ENCODE measurements at places on chromosomes 2 and 18.

DNA sequence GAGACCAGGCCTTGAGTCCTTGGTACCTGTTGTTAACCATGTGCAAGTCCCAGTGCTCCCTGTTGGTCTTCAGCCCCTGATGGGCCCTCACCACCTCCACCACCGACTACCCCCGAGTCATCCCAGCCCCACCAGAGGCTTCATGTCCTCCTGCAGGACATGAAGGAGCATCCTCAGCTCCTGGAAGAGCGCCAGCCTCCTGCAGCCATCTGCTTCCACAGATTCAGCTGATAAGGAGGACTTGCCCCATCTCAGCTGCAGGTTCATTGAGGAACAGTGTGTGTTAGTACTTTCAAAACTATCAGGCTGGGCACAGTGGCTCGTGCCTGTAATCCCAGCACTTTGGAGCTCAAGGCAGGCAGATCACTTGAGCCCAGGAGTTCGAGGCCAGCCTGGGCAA is 151.9 kb downstream of the ATP9B start:
- DNase-seq = no peak

DNA sequence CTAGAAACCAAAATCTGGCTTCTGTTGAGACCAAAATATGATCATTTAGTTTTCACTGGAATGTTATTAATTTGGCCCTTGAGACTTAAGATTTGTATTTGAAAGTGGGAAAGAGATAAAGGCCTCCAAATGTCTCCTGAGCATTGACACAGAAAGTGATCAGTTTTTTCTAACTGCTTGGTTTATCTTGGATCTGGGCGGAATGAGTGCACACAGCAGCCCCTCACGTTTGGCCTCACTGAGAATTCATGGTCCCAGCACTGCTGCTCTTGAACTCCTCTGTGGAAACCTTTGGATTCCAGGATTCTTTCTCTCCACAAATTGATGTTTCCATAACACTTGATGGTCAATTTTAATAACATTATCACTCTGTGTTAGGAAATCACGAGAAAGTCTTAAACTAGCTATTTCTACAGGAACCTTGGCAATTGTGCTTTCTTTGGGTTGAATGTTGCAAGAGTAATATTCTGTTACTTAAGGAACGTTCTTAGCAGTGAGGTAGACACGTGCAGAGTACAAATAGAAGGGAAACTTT is 180.3 kb upstream of the BCL2L11 start:
- no peak for DNase-seq

DNA sequence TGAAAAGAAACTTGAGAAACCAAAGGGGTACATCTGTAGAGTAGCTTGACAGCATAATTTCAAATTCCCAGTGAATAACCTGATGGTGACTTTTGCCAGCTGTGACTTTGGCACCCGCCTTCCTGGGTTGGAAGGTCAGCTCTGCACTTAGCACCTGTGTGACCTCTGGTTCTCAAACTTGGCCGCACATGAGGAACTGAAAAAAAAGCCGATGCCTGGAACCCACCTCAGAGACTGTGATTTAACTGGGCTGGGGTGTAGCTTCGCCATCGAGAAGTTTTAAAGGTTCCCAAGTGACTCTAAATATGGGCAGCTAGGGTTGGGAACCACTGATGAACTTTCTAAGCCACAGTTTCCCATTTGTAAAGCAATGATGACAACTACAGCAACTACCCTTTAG is 6.5 kb downstream of the EFEMP1 start:
- no peak for DNase-seq

DNA sequence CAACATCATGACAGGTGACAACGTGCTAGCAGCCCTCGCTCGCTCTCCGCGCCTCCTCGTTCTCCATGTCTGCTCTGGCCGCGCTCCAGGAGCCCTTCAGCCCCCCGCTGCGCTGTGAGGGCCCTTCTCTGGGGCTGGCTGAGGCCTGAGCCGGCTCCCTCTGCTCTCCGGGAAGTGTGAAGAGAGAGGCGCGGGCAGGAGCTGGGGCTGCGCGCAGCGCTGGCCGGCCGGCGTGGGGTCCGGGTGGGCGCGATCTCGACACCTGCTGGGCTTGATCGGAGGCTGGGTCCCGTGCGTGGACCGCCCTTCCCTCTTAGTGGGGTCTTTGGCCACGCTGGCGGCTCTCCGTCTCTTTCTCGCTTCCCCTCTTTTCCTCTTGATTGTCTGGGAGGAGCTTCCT is 195.5 kb downstream of the ANKRD30BL start:
- no peak for DNase-seq

DNA sequence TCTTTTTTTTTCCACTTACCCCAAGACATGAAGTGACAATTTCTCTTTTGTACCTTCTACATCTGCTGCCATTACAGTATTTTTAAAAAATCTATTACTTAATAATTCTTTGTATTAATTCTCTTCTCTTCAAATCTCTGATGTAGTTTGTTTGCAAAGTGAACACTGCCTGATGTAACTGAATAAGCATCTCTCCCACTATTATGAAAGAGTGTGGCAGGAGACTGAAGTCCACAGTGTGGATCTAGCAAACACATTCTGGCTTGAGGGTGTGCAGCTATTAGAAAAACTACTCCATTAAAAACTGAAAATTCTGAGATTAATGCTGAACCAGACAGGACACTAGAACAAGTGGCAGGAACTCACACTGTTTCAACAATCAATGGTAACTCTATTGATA is 5.0 kb upstream of the SERPINB8 start:
- no peak for DNase-seq

DNA sequence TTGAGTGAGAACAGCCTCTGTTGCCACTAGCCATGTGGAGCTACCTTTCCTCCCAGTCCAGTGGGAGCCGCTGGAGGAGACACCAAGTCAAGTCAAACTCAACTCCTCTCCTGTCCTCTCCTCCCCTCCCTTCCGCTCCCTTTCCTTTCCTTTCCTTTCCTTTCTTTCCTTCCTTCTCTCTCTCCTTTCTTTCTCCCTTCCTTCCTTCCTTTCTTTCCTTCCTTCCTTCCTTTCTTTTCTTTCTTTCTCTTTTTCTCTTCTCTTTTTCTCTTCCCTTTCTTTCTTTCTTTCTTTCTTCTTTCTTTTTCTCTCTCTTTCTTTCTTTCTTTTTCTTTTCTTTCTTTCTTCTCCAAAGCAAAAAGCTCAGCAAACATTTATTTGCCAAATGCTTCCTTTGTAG is 44.5 kb downstream of the THNSL2 start:
- no peak for DNase-seq

DNA sequence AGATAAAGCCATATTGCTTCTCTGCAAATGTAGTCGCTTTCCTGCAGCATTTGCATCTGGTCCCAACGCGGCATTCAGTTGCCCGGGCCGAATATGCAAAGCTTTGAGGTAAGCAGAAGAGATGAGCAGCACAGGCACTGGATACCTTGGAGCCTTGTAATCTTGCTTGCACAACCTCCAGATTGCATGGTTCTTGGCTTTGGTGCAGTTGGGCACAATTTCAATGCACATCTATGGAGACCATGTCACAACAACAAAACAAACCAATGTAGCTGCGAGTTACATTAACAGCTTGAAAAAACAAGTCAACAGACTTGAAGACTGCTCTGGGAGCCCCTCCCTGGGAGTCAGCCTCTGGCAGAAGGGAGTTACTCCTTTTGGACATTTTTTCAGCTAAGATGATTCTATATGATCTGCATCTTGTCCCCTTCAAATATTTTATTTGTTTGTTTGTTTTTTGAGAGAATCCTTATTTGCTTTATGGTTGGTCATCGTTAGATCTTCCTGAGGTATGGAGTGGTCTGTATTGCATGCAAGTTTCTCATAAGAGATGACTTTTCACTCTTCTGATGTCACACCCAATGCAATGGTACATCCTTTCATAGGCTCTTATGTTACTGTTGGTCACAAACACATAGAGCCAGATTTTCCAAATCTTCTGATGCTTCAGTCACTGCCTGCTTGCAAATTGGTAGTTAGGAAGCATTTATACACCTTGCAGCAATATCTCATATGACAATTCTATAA is 113.5 kb downstream of the EFEMP1 start:
- no peak for DNase-seq

DNA sequence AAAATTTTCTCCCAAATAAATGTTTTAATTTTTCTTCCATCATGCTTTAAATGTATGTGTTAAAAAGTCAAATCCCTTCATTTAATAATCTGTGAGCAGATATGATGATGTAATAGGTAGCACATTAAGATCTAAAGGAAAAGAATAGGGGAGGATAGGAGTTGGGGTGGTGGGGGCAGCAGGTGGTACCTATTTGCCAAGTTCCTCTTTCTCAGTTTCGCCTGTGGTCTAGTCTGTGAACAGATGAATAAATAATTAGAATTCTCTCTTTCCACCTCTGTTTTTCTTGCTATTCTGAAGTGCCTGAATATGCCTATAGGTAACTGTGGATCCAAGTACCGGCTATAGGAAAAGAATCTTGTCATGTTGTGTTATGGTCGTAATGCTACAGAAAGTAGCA is 152.5 kb downstream of the NRXN1 start:
- DNase-seq = no peak

DNA sequence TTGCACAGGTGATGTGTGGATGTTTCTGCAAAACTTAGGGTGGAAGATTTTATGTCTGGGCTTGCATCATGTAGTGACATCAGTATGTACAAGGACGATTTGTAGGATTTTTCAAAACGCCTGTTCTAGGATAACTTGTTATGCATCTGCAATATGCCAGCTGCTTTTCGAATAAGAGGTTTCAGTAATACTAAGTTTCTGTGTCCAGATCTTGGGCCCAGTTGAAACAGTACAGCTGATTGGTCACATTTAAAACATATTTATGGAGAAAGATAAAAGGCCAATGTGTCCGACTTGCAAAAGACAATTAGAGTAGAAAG is 1.2 kb downstream of the PTPN4 start:
- no peak for DNase-seq

DNA sequence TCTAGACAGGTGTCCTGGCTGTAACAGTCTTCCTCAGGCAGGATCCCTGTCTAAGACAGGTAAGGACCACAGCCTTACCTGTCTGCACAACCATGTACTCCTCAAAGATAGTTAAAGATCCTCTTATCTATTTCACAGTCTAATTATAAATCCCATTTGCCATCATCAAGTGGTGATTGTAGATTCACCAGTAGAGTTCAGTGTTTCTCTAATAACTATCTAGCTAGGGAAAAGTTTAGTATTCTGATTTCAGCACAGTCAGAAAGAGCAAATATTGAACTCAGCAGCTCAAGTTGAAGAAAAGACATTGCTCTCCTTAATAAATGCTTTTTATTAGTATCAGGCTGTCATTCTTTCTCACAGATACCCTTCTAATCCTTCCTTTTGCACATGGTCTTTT is 1305.5 kb upstream of the NXPH2 start:
- DNase-seq = no peak

DNA sequence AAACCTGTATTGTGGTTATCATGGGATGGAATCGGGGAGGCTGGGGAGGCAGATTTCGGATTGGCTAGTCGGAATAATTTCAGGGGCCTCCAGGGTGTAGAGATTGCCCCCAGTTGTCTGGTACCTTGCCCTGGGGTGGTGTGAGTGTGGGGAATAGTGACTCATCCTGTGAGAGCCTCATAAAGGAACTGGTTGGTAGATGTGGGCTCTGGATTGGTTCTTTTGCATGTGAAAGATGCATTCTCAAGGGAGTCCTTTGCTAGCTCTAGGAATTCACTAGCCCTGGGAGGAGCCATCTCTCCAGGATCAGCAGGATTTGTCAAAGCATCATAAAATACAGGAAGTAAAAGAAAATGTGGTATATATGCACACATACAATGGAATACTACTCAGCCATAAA is 331.6 kb downstream of the SETBP1 start:
- no peak for DNase-seq

- no peak for DNase-seq
These were observed 115.1 kb upstream of the NOSTRIN start for GRCh38 chr2:168687314-168687713.

DNA sequence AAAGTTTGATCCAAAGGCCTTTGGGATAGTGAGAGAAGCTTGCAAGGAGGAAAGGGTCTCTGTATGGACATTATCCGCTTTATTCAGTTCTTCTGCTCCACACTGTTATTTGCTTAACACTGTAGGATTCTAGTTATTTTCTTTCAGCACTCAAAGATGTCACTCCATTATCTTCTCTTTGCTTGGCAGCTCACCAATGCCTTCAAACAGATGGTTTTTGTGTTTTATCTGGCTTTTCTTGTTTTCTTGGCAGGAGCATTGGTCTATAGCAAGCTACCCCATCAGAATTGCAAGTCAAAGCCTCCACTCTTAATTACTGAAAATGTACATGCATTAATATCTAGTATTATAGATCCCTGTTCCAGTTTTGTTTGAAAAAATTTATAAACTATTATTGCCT is 138.8 kb downstream of the EVA1A start:
- no peak for DNase-seq

DNA sequence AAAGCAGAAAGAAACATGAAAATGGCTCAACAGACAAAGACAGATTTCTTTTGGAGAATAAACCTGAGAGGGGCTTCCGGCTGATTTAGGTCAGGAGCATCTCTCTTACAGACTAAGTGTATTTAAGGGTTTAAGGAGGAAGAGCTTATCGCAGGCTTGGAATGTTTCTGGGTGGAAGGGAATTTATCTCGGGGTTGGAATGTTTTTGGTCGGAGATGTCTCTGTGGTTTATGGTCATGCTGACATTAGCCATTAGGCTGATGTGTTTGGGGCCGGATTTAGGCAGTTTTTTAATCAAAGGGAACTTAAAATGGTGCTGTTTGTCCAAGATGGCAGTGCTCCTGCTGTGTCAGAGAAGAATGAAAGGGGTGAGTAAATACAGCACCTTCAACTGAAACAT is 14.4 kb upstream of the PSMA8 start:
- DNase-seq = no peak

DNA sequence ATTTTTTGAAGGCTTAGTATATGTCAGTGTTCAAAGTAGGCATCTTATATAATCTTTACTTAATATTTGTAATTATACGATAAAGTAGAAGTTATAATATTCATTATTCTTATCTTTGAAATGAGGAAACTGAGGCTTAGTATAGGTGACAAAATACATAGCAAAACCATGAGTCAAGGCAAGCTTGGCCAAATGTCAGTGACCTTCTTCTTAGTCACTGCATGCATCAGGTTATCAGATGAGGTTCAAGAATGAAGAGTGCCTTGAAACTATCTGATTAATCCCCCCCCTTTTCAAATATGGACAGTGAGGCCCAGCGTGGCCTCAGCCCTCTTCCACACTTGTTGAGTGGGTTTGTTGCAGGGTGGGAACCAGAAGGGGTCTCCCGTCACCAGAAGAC is 59.3 kb downstream of the PMAIP1 start:
- DNase-seq = no peak

- no peak for DNase-seq
These were observed 90.1 kb downstream of the GAREM1 start for GRCh38 chr18:32380559-32380958.

- no peak for DNase-seq
These were observed 803.3 kb upstream of the CELF4 start for GRCh38 chr18:38368886-38369285.

- DNase-seq = no peak
These were observed 15.1 kb downstream of the LOXHD1 start for GRCh38 chr18:46641917-46642316.

- DNase-seq = no peak
These were observed 301.8 kb downstream of the NBAS start for GRCh38 chr2:15259356-15259756.

GRCh38 chr2:197011801-197012641 is 85.5 kb upstream of the PGAP1 start:
- peak; percentile 2 for DNase-seq

Data from stimulated activated naive CD4-positive, alpha-beta T cell (primary cell).